ENCODE measurements at places on chromosomes 3 and 15.
A peak's percentile ranks its signal among the peaks of the same experiment; 100 is the strongest.

GRCh38 chr3:33217866-33218445, 654 bp downstream of the SUSD5 start:
- DNase-seq = no peak

DNA sequence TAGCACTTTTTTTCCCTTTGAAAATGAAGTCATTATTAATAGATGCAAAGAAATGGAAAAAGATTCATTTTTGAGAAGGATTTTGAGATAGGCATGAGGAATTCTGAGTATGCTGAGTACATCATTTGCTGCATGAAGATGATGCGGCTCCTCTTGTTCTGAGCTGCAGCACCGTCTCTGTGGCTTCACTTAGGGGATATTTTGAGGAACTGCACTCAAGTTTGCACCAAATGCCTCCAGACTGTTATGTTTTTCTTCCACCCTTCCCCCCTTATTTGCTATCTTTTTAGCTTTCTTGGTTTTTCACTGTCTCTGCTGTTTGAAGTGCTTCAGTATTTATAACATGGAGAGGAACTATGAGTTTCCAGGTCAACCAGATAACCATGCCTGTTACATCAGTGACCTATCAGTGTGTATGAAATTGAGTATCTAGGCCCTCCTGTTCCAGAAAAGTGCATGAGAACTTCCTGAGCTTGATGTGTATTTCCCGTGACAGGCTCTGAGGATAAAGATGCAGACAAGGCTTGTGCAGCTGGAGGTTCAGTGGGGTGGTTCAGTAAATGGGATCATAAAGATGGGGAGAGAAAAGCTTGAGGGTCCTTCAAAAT, 128.7 kb downstream of the PDCD6IP start:
- no peak for DNase-seq

DNA sequence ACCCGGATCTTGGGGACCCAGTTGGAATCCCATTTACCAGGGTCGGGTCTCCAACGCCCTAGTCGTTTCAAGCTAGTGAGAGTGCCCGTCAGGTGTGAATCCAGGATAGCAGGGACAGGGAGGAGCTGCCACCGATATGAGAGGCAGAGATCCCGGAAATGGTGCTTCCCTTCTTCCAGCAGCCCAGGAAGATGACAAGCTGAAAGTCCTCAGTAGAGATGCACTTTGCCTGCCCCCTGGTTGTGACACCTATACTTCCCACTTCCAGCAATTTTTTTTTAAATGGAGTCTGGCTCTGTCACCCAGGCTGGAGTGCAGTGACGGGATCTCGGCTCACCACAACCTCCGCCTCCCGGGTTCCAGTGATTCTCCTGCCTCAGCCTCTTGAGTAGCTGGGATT, 503.0 kb downstream of the NTRK3 start:
- DNase-seq = no peak

DNA sequence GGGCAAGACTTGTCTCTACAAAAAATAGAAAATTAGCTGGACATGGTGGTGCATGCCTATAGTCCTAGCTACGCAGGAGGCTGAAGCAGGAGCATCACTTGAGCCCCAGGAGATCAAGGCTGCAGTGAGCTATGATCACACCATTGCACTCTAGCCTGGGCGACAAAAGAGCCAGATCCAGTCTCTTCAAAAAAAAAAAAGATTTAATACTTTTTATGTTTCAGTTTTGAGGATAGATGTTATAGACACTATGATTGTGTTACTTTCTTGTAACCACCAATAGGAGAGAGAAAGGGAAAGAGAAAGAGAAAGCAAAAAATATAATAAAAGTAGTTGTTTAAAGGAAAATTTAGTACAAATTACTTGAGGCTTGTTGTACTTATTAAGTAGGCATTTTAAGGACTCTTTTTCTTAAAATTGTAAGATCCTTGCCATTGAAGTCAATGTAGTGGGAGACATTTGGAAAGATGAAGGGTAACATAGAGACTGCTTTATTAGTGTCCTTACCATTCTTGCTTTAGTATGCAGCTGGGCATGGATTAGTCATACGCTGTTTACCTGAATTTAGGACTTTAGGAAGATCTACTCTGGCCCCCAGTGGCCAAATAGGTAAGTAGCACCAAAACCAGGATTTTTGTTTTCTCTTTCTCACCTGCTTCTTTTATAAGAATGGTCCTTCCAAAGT, 35.1 kb upstream of the ZDHHC23 start:
- DNase-seq = peak; percentile 4

- no peak for DNase-seq
These were observed at the start of gene PLA2G4F for GRCh38 chr15:42156243-42156922. Gene PLA2G4F (minus strand): TSS chr15:42156636. CDS start chr15:42156549, 87 bp downstream.

DNA sequence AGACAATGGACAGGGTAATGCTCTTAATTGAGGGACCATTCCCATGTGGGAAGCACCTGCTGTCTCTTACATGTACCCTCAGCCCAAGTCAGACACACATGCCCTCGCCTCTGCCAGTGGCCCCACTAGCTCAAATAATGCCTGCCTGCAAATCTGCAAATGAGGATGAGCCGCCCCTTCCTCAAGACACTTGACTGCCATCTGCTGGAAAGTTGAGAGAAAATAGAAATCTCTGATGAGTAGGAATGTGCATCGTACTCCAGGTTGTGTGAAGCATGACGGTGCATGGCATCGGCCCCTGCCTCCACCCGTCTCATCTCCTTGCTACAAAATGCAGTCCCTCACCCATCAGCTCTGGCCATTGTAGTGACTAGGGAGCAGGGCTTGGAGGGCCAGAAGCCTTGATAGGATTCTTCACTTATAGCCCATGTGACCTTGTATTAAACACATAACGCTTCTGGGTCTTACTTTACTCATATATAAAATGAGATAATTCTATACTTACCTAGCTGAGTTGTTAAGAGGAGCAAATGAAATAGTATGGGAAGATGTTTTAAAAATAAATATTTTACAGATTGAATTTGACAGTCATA, 6.3 kb upstream of the SCN5A start:
- no peak for DNase-seq

- peak; percentile 31 for DNase-seq
These were observed 32.4 kb downstream of the CDAN1 start for GRCh38 chr15:42704492-42704926.

DNA sequence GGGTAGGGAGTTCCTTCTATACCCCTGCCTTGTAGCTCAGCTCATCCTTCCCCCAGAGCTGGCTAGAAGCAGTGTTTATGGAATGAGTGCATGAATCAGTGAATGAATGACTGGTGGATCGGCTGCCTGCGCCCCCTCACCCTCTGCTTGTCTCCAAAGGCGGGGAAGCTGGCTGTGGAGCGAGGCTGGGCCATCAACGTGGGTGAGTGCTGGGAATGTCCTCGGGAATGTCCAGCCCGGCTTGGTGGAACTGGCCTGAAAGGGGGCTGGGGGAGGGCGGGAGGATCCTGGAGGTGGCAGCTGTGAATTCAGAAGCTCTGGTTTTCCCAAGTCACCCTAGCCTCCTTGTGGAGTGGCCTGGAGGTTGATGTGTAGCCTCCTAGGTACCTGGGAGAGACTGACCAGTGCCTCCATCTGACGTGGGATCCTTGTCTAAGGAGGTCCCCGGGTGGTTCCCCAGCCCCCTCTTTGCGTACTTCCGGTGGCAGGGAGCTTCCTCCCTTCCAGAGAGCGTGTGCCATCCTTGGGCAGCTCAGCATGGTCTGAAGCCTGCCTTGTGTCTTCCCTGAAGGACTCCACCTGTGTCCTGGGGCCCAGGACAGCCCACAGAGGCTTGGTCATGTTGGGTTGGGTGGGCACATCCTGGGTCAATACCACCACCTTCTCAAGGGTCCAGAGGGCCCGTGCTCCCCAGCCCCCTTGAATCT, 18.4 kb downstream of the HDAC11 start:
- no peak for DNase-seq

GRCh38 chr3:5133239-5134018, 11.3 kb downstream of the ARL8B start:
- no peak for DNase-seq

DNA sequence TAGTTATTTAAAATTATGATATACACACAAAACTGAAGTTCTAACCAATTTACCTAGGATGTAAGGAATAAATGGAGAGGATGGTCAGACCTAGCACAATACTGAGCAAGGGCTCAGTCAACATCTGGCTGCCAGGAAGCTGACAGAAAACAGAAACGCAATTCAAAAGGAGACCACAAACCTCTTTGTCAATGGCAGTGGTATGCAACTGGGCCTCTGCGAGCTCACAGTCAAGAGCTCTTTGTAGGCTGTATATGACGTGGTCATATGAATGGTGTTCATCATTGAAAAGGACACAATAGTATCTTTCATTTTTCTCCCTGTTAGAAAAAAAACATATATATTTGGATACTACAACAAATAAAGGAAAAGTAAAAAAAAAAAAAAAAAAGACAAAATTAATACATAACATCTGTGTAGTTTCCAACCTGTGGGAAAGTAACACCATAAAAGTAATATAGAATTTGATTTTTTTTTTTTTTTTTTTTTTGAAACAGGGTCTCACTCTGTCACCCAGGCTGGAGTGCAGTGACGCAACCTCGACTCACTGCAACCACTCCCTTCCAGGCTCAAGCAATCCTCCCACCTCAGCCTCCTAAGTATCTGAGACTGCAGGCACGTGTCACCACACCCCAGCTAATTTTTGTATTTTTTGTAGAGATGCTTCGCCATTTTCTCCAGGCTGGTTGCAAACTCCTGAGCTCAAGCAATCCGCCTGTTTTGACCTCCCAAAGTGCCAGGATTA, 37.9 kb downstream of the UBR1 start:
- DNase-seq = no peak

DNA sequence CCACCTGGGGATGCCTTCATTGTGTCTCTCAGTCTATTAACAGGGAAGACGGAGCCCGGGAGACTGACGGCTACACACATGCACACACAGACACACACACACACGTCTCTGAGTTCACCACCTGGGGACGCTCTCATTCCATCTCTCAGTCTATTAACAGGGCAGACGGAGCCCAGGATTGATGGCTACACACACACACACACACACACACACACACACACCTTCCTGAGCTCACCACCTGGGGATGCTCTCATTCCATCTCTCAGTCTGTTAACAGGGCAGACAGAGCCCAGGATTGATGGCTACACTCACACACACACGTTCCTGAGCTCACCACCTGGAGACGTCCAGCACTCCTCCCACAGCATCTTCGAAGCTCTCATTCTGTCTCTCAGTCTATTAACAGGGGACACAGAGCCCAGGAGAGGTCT, 143.9 kb downstream of the OR4M2 start:
- DNase-seq = no peak

DNA sequence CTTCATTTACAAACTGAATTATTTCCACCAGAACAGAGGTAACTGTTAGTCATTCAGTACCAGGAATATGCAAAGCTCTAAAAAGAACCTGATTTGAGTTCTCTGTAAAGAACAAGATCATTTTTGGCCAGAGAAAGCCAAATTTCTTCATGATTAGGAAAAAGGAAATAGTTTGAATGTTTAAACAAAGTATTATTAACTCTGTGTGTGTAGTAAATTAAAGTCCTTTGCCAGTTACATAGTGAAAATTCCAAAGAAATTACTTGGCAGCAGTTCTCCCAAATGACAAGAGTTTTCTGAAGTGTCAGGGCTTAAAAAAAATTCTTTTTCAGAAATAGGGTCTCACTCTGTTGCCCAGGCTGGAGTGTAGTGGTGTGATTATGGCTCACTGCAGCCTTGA, 24.5 kb downstream of the QTRT2 start:
- DNase-seq = no peak

DNA sequence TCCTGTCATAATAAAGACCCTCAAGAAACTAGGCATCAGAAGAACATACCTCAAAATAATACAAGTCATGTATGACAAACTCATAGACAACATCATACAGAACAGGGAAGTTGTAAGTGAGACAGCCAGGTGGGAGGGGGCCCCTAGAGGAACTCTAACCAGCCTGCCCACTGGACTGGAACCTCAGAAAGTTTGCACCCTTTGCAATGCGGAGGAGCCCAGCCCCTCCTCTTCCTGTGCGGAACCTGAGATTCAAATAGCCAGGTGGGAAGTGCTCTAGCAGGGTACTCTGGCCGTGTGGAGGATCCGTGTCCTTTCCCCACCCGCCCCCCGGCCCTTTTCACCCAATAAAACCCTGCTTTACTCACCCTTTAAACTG, 387.0 kb upstream of the CBLB start:
- DNase-seq = no peak

GRCh38 chr3:142725357-142725739, 1.5 kb downstream of the TRPC1 start:
- no peak for DNase-seq

- no peak for DNase-seq
These were observed 133.5 kb upstream of the THBS1 start for GRCh38 chr15:39447346-39447745.

DNA sequence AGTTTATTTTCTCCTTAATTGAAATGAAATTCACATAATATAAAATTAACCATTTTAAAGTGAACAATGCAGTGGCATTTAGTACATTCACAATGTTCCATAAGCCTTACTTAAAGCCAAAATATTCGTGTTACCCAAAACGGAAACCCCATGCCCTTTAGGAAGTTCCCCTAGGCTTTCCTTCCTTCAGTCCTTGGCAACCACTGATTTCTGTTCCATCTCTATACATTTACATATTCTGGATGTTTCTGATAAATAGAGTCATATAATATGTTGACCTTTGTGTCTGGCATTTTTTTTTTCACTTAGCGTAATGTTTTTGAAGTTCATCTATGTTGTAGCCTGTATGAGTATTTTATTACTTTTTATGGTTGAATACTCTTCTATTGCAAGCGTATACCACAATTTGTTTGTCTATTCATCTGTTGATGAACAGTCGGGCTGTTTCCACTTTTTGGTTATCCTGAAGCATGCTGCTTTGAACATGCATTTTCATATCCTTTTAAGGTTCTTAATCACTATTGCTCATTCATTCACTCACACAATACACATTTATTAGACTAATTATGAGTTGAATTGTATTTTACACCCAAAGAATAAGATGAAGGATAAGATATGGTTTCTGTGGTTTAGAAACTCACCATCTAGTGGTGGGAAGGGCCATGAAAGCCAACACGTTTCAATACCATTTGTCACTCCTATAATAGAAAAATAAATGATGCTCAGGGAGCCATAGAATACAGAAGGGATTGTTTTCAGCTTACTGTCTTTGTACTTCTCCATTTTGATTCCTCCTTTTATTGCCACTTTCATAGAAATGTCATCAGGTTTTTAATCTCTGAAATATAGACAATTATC, 408.2 kb upstream of the CBLB start:
- no peak for DNase-seq

DNA sequence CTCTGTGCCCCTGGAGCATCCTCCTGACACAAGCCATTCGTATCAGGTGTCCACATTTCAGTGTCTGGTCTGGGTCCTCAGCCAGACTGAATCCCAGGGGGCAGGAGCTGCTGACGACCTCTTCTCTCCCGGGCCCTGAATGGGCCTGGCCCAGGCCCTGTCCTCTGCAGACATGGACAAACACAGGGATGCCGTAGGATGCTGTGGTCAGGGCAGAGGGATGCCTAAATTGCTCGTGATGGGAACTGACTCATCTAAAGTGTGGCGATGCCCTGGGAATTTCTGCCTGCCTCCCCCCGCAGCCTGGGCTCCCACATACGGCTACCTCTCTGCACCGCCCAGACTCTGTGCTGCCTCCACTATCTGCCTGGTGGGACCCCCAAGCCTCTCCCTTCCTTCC, 58.5 kb upstream of the CTSH start:
- DNase-seq = no peak

GRCh38 chr3:54003136-54003535, 111.5 kb upstream of the SELENOK start:
- no peak for DNase-seq
